Adipocyte (in vitro differentiated cells): ENCODE measurements at places on chromosomes 1 and 21.

- DNase-seq, result no peak
Observed at GRCh38 chr1:25685211-25685750, 68.7 kb downstream of the MAN1C1 start.

- DNase-seq, result no peak
Observed at GRCh38 chr1:53174971-53175913, 21.4 kb upstream of the CPT2 start.

- DNase-seq, result no peak
Observed at GRCh38 chr1:143717434-143717833, 254.4 kb downstream of the FAM72C start.

- DNase-seq, result peak; percentile 49
Observed at GRCh38 chr1:98669355-98670296, 8.1 kb downstream of the SNX7 start.

GRCh38 chr1:198123133-198123532 lies 33.7 kb upstream of the NEK7 start:
- DNase-seq, result peak; percentile 74

DNA sequence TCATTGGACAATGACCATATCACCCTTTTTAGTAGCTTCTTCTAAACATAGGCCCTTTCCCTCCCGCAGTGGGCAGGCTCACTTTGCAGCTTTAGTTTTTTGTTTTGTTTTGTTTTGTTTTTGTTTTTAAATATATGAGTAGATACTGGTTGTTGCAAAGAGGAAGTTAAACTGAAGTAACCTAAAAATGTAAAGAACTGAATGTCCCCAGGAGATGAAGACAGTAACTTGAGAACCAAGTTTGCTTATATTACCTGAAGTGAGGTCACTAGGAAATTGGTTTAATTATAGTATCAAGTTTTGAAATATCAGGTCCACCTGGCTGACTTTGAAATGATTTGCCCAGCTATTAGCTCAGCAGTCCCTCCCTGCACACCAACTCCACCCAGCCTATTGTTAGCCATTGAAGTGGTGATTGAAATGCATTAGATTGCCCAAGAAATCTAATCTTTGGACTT lies 18.2 kb downstream of the SMAP2 start:
- DNase-seq, result no peak

GRCh38 chr1:155934936-155935590 lies 850 bp upstream of the KHDC4 start:
- DNase-seq, result no peak
